Right kidney (tissue), 9 donors: ENCODE measurements at places on chromosomes 7 and 10.

DNA sequence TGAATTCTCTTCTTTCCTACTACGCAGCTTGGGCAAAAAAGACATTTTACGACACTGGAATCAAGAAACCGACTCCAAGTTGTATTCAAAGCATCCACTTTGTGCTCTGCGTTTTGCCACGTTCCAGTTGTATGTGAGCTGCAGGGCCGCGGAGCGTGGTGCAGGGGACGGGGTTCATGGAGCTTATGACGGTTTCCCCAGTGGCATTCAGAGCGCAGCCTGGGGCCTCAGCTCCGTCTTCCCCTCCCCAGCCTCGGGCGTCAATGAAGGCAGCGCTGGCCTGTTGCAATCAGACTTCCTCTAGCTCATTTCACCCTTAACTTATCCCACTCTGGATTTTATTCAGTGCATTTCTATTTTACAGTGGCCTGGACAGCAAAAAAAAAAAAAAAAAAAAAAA lies 403.4 kb upstream of the KLF6 start:
- DNase-seq: no peak

- no peak for DNase-seq
These were observed 81.5 kb upstream of the AFAP1L2 start for GRCh38 chr10:114485696-114486400.

DNA sequence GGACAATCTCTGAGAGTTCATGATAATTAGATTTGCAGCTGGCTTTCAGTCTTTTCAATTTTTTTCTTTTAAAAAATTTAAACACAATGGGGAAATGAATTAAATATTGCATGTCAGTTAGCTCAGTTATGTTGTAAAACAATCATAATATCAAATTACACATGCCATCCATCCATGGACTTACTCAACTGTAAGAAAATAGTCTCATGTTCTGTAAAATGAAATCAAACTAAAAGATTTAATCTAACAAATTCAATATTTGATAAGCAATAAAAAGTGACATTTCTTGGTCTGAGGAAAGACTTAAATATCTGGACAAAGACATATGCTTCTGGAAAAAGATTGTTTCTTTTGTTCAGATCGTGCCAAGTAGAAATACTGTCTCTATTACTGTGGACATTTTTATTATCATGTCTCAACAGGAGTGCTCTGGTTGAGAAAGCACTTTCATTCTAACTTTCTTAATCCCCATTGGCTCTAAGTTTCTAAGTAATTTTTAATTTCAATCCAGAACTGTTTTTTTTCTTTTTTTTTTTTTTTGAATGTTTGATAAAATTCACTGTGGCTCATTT lies 179.2 kb upstream of the FAM3C start:
- no peak for DNase-seq

DNA sequence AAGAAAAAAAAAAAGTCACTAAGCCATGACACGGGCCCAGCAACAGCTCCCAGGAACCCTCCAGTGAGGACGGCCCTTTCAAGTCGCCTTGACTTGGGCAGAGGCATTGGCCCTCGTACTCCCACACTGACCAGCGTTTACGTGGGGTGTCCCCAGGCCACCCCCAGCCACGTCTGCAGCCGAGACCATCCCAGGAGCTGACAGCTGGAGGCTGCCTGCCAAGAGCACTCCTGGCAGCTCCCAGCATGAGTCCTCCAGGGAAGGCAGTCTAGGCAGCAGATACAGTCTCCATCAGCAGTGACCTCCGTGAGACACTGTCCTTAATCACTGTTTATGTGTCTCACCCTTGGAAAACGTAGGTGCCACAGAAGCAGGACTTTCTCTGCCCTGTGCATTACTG lies 86.5 kb downstream of the PROSER2 start:
- DNase-seq: no peak

GRCh38 chr7:157543791-157544190 lies 207.0 kb downstream of the DNAJB6 start:
- DNase-seq: no peak

DNA sequence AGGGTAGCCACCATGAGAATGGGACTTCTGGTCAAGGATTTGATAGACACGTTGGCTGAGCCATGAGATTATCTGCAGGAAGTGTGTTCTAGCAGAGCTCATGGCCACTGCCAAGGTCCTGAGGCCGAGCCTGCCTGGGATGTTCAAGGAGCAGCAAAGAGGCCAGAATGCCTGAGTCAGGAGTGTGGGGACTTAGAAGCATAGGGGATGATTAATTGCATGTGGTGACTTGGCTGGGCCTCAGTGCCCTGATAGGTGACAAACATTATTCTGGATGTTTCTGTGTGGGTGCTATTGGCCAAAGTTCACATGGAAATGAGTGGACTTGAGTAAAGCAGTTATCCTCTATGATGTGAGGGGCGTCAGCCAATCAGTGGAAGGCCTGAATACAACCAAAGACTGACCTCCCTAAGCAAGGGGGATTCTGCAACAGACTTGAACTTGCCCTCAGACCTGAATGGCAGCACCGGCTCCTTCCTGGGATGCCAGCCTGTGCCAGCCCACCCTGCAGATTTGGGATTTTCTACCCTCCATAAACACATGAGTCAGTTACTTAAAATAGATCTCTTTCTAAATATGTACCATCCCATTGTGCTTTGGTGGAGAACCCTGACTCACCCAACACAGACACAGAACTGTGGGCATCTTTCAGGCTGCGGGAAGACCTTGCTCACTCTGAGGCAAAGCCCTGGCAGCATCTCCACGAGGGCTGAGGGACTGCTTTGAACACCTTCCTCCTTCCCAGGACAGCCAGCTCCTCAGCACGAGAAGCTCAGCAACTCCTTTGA lies 363.9 kb upstream of the MGMT start:
- DNase-seq: no peak
